ENCODE measurements at places on chromosomes 12 and 14.

GRCh38 chr14:74425525-74426201 is 347 bp downstream of the SYNDIG1L start:
- peak; percentile 57 for DNase-seq

GRCh38 chr14:100294963-100295330 is 11.3 kb downstream of the SLC25A29 start:
- no peak for DNase-seq

DNA sequence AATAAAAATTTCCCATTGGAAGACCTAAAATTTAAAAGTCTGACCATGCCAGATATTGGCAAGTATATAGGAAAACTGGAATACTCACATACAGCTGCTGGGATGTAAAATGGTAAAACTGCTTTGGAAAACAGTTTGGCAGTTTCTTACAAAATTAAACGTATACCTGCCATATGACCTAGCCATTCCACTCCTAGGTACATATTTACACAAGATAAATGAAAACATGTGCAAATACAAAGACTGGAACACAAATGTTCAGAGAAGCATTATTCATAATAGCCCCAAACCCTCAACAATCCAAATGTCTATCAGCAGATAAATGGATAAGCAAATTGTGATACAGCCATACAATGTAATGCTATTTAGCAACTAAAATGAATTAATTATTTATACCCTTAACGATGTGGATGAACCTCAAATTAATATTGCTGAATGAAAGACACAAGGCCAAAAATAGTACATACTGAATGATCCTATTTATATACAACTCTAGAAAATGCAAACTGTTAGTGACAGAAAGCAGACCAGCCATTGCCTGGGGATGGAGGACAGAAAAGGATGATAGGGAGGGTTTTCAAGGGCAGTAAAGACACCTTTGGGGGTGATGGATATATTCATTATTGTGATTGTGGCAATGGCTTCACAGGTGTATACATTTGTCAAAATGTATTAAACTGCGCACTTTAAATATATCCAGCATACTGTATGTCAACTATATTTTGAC is 21.3 kb upstream of the TCP11L2 start:
- no peak for DNase-seq

DNA sequence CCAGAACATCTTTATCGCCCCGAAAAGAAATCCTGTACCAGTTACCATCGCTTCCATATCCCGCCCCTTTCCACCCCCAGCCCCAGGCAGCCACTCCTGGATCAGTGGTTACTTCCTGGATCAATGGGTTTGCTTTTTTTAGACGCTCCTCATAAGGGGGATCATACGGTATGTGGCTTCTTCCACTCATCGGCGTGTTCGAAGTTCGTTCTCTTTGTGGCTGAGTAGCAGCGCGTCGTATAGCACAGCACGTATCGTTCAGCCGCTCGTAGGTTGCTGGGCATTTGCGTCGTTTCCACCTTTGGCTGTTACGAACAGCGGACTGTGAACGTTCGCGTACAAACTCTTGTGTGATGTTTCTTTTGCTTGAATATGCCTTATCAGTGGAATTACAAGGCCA is 1.8 kb downstream of the NOC4L start:
- no peak for DNase-seq

GRCh38 chr14:43056106-43056505 is 1449.4 kb downstream of the LRFN5 start:
- no peak for DNase-seq

DNA sequence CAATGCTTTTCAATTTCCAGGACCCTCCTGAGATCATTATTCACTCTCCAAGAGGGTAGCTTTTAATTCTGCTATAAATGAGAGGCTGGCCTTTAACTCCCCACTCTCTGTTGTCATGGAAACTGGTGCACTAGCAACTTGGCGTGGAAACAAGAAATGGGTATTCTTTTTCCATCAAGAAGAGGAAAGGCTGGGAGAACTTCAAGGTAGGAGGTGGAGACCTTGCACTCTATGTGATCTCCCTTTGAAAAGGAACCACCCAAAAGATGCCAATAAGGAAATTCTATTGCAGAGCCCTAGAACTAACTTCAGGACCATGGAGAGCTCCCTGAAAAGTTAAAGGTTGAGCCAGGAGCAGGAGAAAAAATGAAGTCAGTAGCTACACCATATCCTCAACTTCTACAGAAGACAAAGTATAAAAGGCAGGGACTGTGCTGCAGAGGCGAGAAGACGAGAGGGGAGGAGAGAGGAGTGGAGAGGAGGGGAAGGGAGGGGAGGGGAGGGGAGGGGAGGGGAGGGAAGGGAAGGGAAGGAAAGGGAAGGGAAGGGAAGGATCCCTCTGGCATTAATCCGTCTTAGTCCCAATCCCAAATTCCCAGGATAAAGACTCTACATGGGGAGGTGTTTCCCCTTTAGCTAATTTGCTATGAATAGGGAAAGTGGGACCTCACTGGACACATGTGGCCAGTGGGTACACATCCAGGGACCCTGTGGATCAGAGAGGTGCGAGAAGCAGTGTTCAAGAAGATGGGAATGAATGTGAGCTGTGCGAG is 46.7 kb upstream of the FICD start:
- peak; percentile 27 for DNase-seq

GRCh38 chr12:49622501-49623141 is 740 bp upstream of the PRPF40B start:
- peak; percentile 70 for DNase-seq

GRCh38 chr12:57221169-57221917 is 4.7 kb downstream of the NXPH4 start:
- DNase-seq = no peak

DNA sequence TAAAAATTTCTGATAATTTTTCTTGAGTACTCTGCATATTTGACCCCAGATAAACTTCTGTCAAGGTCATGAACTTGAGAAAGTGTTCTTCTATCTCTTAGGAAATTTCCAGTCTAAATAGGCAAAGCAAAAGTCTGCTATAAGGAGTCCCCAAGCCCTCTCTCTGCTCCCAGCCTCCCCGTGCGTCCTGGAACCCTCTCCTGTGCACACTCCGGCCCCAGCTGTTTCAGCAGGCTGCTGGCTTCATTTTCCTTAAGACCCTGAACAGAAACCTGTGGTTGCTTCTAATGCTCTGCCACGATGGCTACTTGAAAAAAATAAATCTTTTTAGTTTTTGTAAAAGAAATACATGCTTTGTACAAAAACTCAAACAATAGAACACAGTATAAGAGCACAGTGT is 14.7 kb downstream of the KRT2 start:
- DNase-seq = no peak

- no peak for DNase-seq
Observed at GRCh38 chr12:124481772-124482566, 85.4 kb downstream of the NCOR2 start.

DNA sequence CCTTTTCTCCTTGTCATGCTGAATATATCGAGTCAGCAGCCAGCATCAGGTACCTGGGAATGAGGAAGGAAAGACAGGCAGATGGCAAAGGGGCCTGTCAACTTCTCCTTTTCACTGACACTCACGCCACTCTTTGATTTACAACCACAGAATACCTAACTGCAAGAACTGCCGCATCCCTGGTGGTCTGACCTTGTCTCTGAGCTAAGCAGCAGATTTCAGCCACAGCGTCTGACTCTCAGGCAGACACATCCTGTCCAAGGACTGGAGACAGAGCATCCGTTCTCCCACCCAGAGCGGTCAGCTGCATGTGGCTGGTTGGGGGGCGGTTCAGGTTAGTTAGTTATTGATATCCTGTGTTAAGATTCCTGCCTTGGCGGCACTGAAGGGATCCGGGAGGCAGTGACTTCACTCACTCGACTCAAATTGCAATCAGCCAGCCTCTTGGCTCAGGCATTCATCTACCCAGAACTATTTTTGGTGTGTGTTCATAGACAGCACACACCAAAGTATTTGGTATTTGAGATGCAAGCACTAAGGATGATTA is 11.2 kb upstream of the MAP1LC3B2 start:
- no peak for DNase-seq

- no peak for DNase-seq
Observed at GRCh38 chr12:101361455-101361854, 46.1 kb downstream of the ARL1 start.

DNA sequence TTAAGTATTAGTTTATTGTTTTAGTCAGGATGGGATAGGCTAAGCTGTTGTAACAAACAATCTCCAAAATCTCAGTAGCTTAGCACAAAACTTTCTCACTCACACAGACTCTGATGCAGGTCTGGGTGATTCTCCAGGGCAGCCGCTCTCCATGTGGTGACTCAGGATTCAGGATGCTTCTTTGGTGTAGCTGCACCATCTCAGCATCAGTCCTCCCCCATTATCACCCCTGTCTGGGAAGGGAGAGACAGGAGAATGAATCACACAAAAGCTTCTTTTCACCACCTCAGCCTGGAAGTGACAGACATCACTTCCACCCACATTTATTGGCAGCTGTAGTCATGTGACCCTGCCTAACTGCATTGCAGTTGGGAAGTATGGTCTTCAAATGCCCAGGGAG is 142.3 kb downstream of the DICER1 start:
- DNase-seq = no peak

DNA sequence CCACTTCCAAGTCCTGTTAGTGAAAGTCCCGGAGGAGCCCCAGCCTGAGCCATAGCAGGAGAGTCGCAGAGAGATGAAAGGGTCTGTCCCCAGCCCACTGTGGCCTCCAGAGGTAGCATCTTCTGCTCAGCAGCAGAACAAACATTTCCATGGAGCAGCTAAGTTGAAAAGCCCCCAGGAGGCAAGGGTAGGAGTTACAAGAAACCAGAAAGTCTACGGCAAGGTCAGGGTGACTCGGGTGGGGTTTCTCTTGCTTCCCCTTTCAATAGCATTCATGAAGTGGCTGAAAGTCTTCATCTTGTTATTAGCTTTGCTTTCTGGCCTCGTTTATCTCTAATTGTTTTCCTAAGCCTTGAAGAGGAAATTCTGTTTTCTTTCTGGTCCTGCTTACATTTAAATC is 151.2 kb upstream of the DIO3 start:
- DNase-seq = no peak

DNA sequence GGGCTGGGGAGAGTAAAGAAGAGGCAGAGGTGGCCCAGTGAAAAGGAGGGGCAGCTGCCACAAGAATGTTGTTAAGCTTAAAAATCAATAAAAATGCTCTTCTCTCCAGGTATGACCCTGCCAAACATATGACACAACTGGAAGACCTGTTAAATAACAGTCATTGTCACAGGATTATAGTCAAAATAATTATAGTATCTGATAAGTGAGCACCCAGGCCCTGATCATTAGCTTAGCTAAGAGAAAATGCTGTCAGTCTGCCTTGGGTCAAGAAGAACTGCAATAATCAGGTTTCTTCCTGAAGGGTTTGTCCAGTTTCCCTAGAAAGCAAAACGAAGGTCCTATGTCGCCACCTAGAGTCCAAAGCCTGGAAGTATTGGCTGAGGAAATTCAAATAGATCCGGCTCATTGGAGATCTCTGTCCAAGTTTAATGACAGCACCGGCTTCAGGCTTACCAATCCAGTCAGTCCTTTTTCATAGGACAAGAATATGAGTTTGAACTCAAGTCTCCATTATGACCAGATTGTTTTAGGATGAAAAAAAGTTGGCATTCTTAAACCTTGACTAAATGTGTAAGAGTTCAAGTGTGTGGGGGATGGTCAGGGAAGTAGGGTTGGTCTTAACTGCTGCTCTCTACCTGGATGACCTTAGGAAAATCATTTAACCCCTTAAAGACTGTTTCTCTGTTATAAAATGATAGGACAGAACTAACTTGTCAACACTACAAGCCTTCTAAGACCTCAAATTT is 22.5 kb upstream of the NKX2-8 start:
- no peak for DNase-seq

GRCh38 chr12:124071075-124071443 is 98.0 kb downstream of the ZNF664 start:
- DNase-seq = no peak

DNA sequence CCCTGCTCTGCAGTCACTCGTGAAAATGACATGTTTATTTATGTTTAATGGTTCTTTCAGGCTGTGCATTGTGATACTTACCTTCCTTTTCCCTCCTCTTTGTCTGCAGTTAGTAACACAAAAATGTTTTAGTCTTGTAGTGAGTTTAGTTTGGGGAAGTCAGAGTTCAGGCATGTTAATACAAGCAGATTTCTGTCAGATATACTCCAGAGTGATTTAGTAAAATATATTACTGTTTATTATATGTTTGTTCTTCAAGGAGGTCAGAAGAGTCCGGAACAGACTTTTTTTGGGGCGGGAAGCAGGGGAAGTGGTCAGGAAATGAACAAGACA is 28.7 kb downstream of the MSRB3 start:
- no peak for DNase-seq

DNA sequence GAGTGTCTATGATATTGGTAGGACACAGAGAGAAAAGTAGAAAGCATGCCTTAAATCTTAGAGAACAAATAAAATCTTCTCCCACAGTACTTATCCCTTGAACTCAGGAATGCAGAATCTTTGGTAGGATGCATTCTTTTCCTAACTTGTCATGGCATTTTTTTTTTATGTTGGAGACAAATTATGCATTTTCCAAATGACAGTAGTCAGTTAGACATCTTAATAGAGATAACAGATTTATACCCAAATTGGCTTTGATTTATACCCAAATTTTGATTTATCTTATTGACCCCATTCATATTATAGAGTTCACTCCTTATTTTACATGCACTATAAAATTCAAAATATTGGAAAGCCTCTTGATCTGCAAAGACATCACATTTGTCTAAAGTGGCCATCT is 132.9 kb downstream of the CNTN1 start:
- DNase-seq = no peak

DNA sequence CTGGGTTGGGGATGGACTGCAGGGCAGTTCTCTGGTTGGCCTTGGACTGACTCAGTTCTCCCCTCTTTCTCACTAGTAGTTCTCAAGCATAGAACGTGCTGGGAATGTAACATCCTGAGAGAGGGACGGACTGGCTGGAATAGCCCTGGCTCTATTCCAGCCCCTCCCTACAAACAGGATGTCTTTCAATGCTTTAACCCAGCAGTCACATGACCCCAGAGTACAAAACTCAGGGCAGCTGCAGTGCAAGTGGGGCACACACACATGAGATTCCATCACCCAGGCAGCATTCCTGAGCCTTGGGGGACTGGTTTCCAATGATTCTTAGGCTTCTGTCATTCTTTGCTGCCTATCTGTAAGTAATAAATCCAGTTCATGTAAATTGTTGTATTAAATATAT is 1.6 kb upstream of the ACOT6 start:
- DNase-seq = no peak

- no peak for DNase-seq
Observed at GRCh38 chr12:19211802-19212201, 82.3 kb downstream of the PLEKHA5 start.

DNA sequence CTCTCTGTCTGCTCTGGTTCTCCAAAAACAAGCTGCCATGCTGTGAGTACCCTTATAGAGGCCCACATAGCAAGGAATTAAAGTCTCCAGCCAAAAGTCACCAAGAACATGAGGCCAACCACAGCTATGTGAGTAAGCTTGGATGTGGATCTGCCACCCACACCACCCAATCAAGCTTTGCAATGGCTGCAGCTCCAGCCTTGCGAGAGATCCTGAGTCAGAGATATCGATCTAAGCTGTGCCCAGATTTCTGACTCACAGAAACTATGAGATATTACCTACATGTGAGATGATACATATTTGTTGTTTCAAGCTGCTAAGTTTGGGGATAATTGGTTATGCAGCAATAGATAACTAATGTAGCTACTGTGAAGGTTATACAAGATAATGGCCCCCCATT is 15.5 kb upstream of the TMEM233 start:
- DNase-seq = no peak
